ENCODE measurements at places on chromosomes 13 and 19.

DNA sequence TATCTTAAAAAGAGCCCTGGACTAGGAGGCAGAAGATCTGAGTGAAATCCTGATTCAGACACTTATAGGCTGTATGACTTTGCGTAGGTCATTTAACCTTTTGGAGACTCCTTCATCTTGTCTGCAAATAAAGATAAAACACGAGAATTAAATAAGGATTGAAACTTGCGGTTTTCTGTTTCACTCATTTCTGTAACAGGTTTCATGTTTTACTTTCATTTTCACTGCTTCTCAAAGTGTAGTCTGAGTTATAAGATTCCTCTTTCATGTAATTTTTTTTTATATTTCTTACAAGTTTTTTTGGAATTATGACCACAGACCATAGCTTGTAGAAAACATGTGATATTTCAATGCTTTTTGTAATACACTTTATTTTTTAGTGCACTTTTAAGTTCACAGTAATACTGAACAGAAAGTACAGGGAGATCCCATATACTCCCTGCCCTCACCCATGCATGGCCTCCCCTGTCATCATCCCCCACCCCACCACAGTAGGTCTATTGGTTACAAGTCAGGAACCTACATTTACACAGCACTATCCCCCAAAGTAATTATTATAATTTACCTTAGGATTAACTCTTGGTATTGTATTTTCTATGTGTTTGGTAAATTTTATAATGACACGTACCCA lies 174.6 kb downstream of the ITGBL1 start:
- no peak for DNase-seq

DNA sequence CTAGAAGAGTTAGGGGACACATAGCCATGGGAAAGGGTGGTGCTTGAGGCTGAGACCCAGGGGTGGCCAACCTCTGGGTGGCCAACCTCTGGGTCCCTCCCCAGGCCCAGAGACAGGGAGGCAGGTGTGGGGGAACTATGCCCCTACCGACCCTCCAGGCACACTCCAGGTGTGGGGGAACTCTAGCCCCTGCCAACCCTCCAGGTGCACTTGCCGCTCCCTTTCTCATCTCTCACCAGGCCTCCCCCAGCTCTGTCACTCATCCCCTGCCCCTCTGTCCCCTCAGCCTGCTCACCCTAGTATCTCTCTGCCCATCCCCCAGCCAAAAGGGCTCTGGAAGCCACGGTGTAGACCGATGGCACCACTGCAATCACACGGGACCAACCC lies 10.6 kb upstream of the VSTM2B start:
- no peak for DNase-seq

DNA sequence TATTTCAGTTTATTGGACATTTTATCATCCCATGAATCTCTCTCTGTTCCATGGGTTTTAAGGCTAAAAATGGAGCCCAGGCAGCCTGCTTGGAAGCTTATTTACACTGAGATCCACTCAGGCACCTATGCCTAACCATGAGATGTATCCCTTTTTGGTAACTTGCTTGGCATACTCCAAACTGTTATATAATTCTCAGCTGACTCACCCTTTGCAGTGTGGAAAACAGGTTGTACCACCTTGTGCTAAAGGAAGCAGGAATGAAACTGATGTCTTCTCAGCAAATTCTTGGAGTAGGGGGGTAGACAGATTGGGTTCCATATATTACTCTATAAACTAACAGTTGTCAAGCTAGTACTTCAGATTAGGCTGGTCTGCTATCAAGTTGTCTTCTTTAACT lies 483.6 kb downstream of the KLF5 start:
- no peak for DNase-seq

GRCh38 chr19:35828692-35829301 lies 16.2 kb upstream of the PRODH2 start:
- peak; percentile 26 for DNase-seq

DNA sequence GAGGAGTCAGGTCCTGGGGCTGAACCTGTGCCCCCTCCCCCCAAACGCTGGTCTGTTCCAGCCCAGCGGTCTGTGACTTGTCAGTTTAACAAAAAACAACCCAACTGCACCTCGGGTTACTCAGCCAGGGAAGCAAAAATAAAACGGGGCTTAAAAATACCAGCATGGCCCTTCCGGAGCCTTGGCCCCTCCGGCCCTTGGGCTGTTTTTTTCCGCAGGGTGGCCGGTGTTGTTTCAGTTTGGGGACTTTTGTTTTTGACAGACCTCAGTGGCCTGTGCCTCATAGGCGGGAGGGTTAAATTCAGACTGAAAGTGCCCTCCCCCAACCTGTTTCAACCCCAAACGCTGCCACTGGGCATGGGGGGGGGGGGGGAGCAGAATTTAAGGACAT lies 4.0 kb downstream of the TCF3 start:
- DNase-seq = no peak

DNA sequence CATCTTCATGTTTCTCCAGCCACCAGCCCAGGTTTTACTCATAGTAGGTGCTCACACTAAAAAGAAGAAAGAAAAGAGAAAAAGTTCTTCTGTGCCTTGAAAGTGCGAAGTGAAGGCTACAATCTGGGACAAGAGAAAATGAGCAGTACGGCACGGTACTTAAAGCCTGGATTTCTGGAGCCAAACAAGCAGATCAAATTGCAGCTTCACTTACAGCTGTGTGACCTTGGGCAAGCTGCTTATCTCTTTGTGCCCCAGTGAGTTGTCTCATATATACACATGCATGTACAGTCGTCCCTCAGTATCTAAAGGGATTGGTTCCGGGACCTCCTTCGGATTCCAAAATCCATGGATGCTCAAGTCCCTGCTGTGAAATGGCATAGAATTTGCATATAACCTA lies 41.8 kb downstream of the GSX1 start:
- no peak for DNase-seq

DNA sequence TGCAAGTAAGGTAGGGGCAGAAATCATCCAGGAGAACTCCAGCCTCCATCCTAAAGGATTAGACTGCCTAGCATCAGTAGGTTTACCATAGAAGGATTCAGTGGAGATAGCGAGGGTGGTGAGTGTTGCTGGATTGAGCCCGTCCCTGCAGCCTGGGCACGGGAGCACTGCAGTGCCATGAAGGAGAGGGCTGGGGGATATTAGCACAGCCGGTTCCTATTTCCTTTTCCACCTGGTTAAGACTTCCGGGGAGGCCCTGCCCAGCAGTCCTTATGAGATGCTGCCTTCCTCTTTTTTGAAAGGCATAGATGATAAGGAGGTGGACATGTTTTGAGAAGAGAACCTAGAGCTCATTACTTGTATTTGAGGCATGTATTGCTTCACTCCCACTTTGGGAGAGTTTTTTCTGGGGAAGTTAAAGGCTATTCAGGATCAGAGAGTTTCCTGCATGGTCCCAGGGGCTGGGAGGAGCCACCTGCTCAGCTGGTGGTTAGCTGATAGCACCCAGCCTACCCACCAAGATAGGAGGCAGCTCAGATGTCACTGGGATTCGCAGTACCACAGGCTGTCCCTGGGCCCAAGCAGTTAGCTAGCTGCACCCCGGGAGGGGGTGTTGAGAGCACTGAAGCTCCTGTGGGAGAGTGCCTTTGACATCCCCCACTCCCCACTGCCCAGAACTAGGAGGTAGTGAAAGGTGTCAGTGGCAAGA lies 17.2 kb downstream of the ACTN4 start:
- no peak for DNase-seq

GRCh38 chr13:109809216-109809932 lies 23.0 kb upstream of the IRS2 start:
- DNase-seq = no peak

GRCh38 chr13:97249093-97249795 lies 27.1 kb downstream of the MBNL2 start:
- DNase-seq = no peak

GRCh38 chr13:67408798-67409197 lies 178.7 kb upstream of the PCDH9 start:
- DNase-seq = no peak

GRCh38 chr19:51111606-51112005 lies 3.4 kb upstream of the CTU1 start:
- DNase-seq = no peak

- DNase-seq = no peak
Observed at GRCh38 chr19:11384778-11385129, 640 bp upstream of the EPOR start.

- peak; percentile 33 for DNase-seq
Observed at GRCh38 chr13:99605420-99606323, 104.4 kb downstream of the TM9SF2 start.

DNA sequence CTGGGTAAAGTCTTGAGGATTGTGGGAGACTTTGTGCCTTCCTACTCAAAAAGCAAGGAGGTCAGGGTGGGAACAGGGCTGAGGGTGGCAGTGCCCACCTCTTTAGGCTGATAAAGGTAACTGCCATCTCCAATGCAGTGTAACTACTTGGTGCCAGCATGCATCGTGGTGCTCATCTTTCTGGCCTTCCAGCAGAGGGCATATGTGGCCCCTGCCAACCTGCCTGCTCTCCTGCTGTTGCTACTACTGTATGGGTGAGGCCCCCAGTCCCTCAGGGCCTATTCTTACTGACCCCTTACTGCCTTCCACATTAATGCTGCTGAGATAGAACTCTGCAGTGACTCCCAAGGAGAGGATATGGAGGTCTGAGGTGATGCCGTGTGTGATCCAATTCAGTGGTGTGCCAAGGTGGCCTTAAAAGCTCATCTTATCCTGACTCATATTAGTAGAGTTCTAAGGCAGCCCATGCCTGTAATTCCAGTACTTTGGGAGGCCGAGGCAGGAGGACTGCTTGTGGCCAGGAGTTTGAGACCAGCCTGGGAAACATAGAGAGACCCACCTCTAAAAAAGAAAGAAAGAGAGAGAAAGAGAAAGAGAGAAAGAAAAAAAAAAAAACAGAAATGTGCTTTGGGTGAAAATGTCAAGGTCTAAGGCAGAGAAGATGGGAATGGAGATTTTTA lies 9.7 kb upstream of the ARHGAP45 start:
- no peak for DNase-seq

GRCh38 chr19:49689133-49690078 lies at the start of gene ADM5:
Gene ADM5, plus strand, starts transcription at chr19:49689594. Its CDS starts 244 bp downstream, at chr19:49689838.
- DNase-seq = no peak

DNA sequence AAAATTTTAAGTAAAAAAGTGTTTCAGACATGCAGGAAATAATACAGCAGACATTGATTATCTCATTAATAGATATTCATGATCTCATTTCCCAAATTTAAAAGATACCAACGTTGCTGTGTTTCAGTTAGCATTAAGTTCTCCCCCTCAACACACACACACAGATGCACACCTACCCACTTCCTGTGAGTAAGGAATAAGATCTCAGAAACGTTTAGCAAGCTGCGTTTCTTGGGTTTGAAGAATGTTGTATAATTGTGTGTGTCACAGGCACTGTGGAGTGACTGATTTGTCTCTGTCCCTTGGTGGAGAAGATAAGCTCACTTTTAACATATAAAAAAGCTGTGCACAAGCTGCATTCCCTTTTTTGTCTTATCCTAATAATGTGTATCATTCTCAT lies 196.8 kb downstream of the PDS5B start:
- no peak for DNase-seq

DNA sequence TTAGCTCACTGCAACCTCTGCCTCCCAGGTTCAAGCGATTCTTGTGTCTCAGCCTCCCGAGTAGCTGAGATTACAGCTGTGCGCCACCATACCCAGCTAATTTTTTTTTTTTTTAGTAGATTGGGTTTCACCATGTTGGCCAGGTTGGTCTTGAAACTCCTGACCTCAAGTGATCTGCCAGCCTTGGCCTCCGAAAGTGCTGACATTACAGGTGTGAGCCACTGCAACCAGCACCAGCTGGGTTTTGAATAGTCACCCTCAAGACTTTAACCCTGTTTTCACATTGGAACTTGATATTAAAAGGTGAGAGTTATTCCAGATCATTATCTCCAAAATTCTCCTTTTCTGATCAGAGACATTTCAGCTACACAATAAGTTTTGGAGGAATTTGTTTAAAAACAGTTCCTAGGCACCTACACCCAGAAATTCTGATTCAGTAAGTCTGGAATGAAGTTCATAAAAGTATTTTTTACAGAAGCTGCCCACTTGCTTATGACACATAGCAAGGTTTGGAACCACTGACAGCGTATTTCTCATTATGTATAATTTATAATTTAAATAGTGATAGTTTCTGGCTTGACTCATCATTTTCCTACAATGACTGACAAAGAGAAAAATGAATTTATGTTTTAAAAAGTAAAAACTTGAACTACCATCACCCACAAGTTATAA lies 417.3 kb downstream of the DIAPH3 start:
- DNase-seq = no peak

DNA sequence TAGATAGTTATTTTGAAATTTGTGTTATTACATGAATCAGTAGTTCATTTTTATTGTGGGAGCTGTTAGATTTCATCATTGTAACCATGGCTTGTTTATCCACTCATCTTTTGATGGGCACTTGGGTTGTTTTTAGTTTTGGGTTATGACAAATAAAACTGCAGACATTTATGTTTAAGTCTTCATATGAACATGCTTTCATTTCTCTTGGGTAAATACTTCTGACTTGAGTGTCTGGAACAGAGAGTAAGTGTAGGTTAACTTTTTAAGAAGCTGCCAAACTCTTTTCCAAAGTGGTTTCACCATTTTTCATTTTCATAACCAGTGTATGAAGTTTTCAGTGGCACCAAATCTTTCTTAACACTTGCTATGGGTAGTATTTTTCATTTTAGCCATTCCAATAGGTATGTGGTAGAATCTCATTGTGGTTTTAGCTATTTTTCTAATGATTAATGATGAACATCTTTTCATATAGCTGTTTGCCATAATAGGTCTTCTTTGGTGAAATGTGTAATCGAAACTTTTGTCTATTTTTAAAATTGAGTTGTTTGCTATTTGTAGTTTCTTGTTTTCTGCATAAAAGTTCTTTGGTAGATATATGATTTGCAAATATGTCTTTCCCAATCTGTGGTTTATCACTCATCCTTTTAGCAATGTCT lies 17.9 kb downstream of the SLAIN1 start:
- no peak for DNase-seq

DNA sequence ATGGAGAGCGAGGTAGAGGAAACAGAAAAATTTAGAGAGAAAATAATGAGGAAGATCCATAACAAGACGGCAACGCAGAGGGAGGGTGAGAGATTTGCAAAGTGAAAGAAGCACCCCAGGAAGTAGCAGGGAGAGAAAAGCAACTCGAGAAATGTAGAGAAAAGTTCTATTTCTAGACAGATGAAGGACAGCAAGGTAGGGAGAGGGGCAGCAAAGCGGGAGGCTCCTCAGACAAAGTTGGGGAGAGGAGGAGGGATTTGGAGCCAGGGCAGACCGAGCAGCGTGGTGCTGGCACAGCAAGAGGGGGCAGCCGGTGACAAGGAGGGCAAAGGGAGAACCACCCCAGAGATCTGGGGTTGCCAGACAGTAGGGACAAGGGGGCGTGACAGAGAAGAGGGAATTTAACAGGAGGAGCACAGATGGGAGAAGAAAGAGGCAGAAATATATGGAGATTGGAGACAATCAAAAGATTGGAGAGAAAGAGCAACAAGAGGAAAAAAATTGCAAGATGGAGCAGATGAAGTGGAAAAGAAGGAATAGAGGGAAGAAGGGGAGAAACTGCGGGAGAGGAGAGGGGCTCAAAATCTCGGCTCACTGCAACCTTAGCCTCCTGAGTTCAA lies 989 bp downstream of the ZNF766 start:
- DNase-seq = no peak

All from T follicular helper cell (primary cell).